ENCODE measurements at places on chromosomes 2 and 18. TPM values are rescaled to one million over a fixed set of nuclear protein-coding genes. Genes with fewer than 3 reads are reported as not detected.

SAG gene
- total RNA-seq = not detected

G6PC2 gene
- not detected for total RNA-seq

SERPINB2 gene
- total RNA-seq = not detected

RNF138 gene
- 19.3 TPM for total RNA-seq

RGPD3 gene
- 0.10 TPM for total RNA-seq

RBM45 gene
- 19.2 TPM for total RNA-seq

All from ureter (tissue), 1 donor.